ENCODE measurements at places on chromosomes 5 and 9. TPM values are rescaled to one million over a fixed set of nuclear protein-coding genes. Genes with fewer than 3 reads are reported as not detected.

The POC5 gene
- total RNA-seq: 16.1 TPM

The CER1 gene
- 1,033 TPM for total RNA-seq

GRCh38 chr9:38229504-38230155 lies 160.6 kb upstream of the SHB start:
- no peak for DNase-seq

GRCh38 chr9:4293293-4293941 lies 6.5 kb downstream of the GLIS3 start:
- DNase-seq: no peak

The IFNA7 gene
- not detected for total RNA-seq

DNA sequence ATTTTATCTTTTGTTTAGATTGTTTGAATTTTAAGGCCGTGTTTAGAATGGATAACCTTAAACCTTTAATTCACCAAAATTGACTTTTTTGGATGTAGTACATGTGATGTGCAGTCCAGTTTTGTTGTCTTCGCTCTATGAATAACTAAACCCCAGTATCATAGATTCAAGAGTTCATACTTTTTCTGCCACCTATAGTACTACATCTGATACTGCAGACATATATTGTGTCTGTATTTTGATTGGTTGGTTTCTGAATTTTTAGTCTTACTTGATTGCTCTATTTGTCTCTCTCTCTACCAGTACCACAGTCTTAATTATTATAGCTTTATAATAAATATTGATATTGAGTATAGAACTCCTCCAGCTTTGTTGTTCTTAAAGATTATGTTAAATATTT lies 58.1 kb downstream of the PPIP5K2 start:
- DNase-seq: no peak

GRCh38 chr9:113978725-113979342 lies 99.3 kb downstream of the AMBP start:
- DNase-seq: no peak

DNA sequence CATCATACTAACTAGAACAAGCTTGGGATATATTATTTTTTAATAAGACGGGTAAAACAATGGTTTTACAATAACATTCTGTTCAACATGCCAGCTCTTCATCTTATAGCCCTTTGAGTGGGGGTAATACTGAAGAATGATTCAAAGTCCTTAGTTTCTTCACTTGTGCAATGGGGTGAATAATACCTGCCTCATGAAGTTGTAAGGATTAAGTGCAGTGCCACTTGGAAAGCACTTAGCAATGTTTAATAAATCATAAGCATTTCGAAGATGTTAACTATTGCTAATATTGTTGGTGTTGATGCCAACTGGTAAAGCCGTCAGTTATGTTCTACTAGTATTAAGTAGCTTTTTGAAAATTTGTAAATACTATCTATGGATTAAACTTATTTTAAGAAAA lies 38.0 kb downstream of the TNPO1 start:
- no peak for DNase-seq

DNA sequence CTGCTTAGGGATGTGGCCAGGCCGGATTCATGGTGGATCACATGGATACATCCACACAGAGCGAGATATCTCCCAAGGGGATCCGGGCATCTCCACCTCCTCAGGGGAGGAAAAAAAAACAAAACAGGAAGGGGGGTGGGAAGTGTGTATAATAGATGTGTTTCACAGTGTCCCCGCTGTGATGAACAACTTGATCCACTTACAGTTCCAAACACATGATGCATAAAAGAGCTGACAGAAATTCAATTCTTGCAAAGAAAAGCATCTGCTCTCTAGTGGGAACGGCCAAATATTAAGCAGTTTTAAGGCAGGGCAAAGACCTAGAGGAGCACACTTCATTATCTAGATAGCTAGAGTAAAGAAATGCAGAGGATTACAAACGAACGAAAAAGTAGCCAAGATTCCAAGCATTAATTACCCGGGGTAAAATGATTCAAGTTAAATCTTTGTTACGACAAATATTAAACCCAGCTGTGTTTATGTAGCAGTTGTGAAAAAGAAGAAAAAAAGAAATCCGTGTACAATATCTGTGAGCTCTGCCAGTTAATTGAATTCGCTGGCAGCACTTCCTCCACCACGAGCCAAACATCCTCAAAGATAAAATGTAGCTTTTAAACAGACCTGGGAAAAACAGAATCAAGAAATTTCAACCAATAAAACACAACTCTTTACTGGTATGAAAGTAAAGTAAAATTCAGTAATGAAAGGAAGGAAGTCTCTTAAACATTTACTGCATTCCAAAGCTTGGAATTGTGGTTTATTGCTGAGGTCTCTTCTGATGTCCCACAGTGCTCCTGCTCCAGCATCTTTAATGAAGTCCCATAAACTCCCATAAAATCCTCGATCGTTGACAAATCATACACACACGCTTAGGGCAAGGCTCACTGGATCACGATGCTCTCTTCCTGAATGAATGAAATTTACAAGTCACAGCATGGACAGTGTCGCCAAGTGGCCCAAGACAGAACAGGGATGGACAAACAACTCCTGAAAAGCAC lies 213.0 kb downstream of the CRB2 start:
- DNase-seq: no peak

DNA sequence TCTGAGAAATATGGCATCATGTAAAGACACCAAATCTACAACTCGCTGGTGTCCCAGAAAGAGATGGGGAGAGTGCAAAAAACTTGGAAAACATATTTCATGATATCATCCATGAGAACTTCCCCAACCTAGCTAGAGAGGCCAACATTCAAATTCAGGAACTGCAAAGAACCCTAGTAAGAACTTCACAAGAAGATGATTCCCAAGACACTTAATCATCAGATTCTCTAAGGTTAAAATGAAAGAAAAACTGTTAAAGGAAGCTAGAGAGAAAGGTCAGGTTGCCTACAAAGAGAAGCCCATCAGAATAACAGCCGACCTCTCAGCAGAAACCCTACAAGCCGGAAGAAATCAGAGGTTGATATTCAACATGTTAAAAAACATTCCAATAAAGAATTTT lies 95.5 kb upstream of the PRLR start:
- no peak for DNase-seq

GRCh38 chr9:16180091-16180490 lies 627.2 kb downstream of the CCDC171 start:
- no peak for DNase-seq

DNA sequence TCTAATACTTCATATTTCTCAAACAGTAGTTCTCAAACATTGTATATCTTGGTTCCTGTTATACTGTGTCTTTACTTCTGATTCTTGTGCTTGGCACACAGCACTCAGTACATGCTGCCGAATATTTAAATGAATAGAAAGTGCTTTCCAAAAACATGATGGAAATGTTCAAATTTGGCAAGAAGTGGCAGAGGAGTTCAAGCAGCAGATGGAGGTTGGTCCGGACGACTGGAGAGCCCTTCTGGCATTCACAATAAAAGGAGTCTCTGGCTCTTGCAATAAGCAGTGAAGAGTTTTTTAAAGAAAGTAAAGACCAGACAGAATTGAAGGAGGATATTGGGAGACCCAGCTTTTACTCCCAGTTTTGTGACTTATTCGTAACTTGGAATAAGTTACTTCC lies 36.3 kb downstream of the TSTD2 start:
- no peak for DNase-seq

The LECT2 gene
- total RNA-seq: not detected

The PCDHGA1 gene
- not detected for total RNA-seq

The LCN15 gene
- total RNA-seq: not detected

GRCh38 chr5:116557669-116558271 lies 16.9 kb downstream of the SEMA6A start:
- no peak for DNase-seq

The CCNJL gene
- total RNA-seq: 17.8 TPM

- DNase-seq: no peak
Measured at GRCh38 chr5:116666901-116667300, 92.3 kb upstream of the SEMA6A start.

DNA sequence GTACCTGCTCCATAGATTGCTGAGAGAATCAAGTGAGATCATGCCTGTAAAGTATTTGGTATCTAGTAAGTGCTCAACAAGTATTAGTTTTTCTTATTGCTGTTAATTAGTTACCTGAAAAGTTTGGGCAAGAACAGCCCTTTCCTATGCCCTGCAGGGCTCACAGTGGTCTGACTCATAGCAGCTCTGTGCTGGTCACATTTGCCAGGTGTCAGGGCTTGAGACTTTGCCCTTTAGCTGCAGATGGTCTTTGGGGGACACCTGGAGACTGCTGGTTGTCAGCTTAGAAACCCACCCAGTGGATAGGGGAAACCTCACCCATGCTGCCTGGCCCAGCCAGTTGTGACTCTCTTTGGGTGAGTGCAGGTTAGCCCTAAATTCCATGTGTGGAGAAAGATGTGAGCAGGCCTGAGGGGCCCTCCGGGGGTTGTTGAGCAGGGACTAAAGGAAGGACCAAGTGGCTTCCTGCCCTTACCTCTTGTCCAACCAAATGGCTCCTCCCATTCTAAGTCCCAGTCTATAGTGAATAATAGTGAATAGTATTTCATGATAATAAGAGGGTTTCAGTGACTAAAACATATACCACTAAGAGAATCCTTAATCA lies 9.0 kb downstream of the COL27A1 start:
- DNase-seq: no peak

DNA sequence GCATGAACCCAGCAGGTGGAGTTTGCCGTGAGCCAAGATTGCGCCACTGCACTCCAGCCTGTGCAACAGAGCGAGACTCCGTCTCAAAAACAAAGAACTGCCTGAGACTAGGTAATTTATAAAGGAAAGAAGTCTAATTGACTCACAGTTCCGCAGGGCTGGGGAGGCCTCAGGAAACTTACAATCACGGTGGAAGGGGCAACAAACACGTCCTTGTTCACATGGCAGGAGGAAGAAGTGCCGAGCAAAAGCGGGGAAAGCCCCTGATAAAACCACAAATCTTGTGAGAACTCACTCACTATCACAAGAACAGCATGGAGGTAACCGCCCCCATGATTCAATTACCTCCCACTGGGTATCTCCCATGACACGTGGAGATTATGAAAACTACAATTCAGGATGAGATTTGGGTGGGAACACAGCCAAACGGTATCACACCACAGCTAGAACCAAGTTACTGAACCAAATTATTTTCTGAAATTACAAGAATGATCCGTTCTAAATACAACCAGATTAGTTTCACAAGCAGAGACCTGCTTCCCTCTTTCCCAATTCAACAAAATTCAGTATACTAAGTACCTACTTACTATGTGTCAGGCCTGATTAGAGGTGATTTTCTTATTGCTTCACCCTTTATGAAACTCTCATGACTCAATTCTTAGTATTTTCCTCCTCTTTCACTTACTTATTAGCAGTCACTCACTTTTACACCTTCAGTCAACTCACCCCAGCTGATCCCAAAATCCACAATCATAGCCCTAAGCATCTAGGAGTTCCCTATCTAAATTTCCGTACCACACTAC lies 8.4 kb downstream of the UBTD2 start:
- no peak for DNase-seq

DNA sequence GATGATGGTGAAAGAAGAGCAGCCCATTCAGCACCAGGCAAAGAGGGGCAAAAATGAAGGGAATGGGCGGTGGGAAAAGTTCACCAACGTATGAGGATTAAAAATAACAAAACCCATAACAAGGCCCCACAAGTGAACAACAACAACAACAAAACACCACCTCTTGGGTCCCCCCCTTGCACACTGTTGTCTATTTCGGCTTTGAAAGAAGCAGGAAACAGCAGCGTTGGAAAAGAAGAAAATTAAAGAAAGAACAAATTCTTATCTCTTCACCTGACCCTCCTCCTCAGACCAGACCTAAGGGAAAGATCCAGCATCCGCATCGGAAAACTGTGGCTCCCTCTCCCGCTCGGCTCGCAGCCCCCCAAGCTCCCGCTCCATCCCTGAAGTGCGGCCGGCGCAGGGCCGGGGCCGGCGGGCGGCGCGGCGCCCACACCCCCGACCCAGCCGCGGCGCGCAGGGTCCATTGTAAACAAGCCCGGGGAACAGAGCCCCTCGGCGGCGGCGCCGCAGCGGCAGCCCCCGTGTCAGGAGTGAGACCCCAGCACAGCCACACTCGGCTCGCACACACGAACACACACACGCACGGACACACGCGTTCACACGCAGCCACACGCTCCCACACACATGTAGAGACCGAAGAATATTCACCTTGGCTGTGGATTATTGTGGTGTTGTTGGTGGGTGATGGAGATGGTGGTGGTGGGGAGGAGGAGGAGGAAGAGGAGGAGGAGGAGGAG lies 535 bp downstream of the RFX3 start:
- DNase-seq: peak; percentile 57

Measured in H7 (cell line).